ENCODE measurements at places on chromosomes 12 and 14. TPM values are rescaled to one million over a fixed set of nuclear protein-coding genes. Genes with fewer than 3 reads are reported as not detected.

HOXC10 gene
- total RNA-seq, result not detected

DNA sequence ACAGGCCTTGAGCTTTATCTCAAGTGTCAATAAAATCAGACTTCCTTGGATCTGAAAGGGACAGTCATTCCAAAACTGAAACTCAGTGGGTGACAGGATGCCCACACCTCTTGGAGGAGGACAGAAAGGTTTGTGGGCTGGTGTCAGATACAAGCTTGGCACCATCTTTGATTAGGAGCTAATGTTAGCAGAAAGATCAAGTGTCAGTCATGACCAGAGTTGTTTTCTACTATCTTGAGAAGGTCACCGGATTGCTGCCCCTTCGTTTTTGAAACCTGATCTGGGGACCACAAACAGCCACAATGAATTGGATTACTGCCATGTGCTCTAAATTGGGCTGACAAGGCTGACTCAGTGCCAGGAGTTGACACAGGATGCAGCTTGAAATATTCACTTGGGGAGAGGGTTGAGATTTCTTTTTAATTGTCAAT, 88.3 kb downstream of the OTOGL start:
- no peak overlapping the region for H3K4me3 ChIP-seq
- H3K4me1 ChIP-seq, result peaks cover 14% of the 10 kb centered on the region
- DNase-seq, result peak; percentile 59

TRIM9 gene
- 0.79 TPM for total RNA-seq

PLA2G1B gene
- not detected for total RNA-seq

AMDHD1 gene
- total RNA-seq, result 1.4 TPM

- H3K27ac ChIP-seq, result no peak overlapping the region
- no peaks in the 10 kb centered on the region for H3K27me3 ChIP-seq
- H3K4me3 ChIP-seq, result no peak overlapping the region
- H3K36me3 ChIP-seq, result peaks cover 24% of the 10 kb centered on the region
- H3K4me1 ChIP-seq, result peaks cover 8% of the 10 kb centered on the region
- DNase-seq, result no peak
Observed at GRCh38 chr14:74697543-74697942, 15.3 kb downstream of the AREL1 start.

- no peak overlapping the region for H3K4me3 ChIP-seq
- no peak for DNase-seq
- peaks cover 4% of the 10 kb centered on the region for H3K4me1 ChIP-seq
- H3K27me3 ChIP-seq, result no peaks in the 10 kb centered on the region
- no peak overlapping the region for H3K27ac ChIP-seq
Observed at GRCh38 chr14:89254166-89254909, 162.7 kb downstream of the FOXN3 start.

DNA sequence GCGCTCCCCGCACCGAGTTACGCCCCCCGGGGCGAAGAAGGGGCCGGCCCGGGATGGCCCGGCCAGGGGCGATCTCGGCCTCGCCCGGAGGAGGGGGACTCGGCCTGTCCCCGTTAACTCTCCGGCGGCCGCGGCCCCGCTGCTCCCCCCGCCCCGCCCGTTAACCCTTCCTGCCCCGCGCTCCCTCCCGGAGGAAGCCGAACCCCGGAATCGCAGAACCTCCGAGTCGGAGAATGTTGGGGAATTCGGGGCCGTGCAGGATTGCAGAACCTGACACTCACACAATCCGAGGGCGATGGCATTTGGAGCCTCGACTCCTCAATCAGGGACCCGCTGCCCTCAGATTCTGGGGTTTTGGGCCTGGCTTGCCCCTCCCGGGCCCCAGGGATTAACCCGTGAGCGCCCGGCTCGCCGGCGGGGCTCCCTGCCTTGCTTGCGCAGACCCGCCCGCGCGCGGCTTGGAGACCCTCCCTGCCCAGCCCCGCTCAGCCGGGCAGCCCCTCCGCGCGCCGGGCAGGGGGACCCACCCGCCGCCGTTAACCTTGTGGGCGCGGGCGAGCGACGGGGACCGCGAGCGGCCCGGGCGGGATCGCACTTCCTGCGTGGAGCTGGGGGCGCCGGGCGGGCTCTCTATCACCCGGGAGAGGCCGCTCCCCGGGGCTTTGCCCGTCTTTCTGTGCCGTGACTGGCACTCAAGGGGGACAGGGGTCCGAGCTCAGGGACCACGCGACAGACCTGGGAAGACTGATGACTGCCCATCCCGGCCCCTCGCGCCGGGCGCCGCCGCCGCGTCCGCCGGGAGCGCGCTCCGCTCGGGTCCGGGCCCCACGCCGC, 18.8 kb downstream of the BEGAIN start:
- H3K4me1 ChIP-seq, result peaks cover 8% of the 10 kb centered on the region
- H3K27ac ChIP-seq, result no peak overlapping the region
- H3K4me3 ChIP-seq, result no peak overlapping the region
- peaks cover 49% of the 10 kb centered on the region for H3K27me3 ChIP-seq
- DNase-seq, result no peak

- no peak overlapping the region for H3K4me3 ChIP-seq
- H3K27me3 ChIP-seq, result no peaks in the 10 kb centered on the region
- H3K27ac ChIP-seq, result peak overlapping the region; percentile 36
- peaks cover 18% of the 10 kb centered on the region for H3K4me1 ChIP-seq
- peaks cover 31% of the 10 kb centered on the region for H3K36me3 ChIP-seq
Observed at GRCh38 chr12:122356192-122356635, 66.3 kb downstream of the CLIP1 start.

GRCh38 chr12:1782215-1782614, 38.1 kb upstream of the LRTM2 start:
- no peak overlapping the region for H3K4me3 ChIP-seq
- DNase-seq, result no peak
- H3K27me3 ChIP-seq, result no peaks in the 10 kb centered on the region
- H3K36me3 ChIP-seq, result peaks cover 28% of the 10 kb centered on the region
- H3K27ac ChIP-seq, result no peak overlapping the region
- peaks cover 4% of the 10 kb centered on the region for H3K4me1 ChIP-seq

DNA sequence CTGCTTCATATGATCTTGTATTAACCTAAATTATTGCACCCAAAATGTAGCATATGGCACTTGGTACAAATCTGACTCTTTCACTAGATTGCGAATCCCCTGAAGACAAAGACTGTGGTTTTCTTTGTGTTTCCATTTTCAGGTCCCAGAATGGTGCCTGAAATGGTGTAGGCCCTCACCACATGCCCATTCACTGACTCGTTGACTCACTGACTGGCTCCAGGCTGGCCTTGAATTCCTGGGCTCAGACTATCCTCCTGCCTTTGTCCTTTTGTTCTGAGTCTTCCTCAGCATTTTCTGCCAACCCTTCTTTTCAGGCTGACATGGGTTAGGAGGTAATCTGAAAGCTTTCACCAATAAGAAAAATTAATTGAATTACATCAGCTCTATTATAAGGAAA, 368.7 kb upstream of the GARIN6 start:
- H3K36me3 ChIP-seq, result no peaks in the 10 kb centered on the region
- no peak for DNase-seq
- H3K27ac ChIP-seq, result no peak overlapping the region
- H3K4me1 ChIP-seq, result no peaks in the 10 kb centered on the region
- no peaks in the 10 kb centered on the region for H3K27me3 ChIP-seq

DNA sequence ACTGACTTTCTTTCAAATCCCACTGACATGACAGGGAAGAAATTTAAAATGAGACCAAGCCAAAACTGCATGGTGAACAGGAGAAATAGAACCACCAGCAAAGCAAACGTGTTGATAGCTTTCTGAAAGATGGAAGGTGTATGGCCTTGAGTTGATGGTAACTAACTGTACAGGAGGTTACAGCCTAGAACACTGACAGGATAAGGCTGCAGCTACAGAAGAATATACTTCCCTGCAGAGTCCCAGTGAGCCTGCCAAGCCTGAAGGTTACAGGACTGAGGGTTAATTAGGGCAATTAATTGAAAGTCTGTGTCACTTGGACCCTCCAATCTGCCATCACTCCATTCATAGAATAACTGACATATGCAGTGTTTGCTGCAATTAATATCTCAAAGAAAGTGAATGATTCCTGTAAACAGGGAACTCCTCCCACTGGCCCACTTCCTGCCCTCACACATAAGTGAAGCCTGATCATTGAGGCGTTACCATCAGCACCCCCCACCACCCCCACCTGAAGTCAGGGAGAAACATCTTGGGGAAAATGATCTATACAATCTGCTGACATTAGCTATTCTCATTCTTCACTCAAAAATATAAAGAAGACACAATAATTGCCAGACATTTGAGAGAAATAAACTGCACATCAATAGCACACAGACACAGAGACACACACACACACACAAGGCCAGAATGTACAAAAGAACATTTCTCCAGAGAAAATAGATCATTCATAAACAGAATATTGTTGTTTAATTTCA, 73.4 kb downstream of the GTF2A1 start:
- no peaks in the 10 kb centered on the region for H3K27me3 ChIP-seq
- no peaks in the 10 kb centered on the region for H3K36me3 ChIP-seq
- peaks cover 11% of the 10 kb centered on the region for H3K4me1 ChIP-seq
- no peak overlapping the region for H3K27ac ChIP-seq
- no peak for DNase-seq
- no peak overlapping the region for H3K4me3 ChIP-seq

RBP5 gene
- 0.91 TPM for total RNA-seq

DNA sequence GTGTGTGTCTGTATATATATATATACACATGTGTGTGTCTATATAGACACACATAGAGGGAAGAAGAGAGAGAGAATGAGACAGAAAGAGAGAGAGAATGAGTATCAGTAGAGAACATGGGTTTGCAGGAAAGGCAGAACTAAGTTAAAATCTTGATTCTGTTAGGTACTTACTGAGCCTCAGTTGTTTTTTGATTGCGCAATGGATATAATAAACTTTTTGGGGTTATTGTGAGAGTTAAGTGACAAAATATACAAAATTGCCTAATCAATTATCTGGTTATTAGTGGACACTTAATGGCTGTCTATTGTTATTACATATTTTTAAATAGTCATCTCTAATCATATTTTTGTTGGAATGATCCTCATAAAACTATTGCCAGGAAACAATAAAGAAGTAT, 169.0 kb downstream of the ETNK1 start:
- no peak overlapping the region for H3K4me3 ChIP-seq
- H3K4me1 ChIP-seq, result no peaks in the 10 kb centered on the region
- H3K27me3 ChIP-seq, result no peaks in the 10 kb centered on the region

GRCh38 chr12:68113644-68114043, 45.9 kb downstream of the IFNG start:
- H3K27ac ChIP-seq, result no peak overlapping the region
- no peaks in the 10 kb centered on the region for H3K27me3 ChIP-seq
- peak; percentile 72 for DNase-seq
- peaks cover 49% of the 10 kb centered on the region for H3K4me1 ChIP-seq
- peaks cover 22% of the 10 kb centered on the region for H3K36me3 ChIP-seq

GRCh38 chr14:90661866-90662265, 154.4 kb downstream of the TTC7B start:
- peaks cover 9% of the 10 kb centered on the region for H3K4me1 ChIP-seq
- no peaks in the 10 kb centered on the region for H3K27me3 ChIP-seq
- DNase-seq, result no peak
- H3K36me3 ChIP-seq, result no peaks in the 10 kb centered on the region
- no peak overlapping the region for H3K27ac ChIP-seq
- H3K4me3 ChIP-seq, result no peak overlapping the region

DNA sequence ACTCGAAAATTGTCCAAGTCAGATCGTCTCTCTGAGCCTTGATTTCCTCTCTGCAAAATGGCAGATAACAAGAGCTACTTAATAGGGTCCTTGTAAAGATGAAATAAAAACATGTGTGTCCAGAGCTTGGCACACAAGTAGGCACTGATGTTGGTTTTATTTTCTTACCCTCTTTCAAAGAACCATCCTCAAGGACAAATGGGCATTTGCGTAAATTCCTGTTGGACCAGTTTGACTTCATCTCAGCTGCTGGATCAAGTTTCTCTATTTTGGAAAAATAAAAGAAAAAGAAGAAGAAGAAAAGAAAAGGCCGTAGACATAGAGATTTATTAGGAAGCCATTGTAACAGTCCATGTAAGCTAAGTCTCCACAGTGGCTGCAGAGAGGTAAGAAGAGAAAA, 47.2 kb downstream of the MAP1LC3B2 start:
- H3K4me1 ChIP-seq, result peaks cover 22% of the 10 kb centered on the region
- H3K27ac ChIP-seq, result no peak overlapping the region
- no peak overlapping the region for H3K4me3 ChIP-seq
- no peaks in the 10 kb centered on the region for H3K36me3 ChIP-seq
- peaks cover 13% of the 10 kb centered on the region for H3K27me3 ChIP-seq

DNA sequence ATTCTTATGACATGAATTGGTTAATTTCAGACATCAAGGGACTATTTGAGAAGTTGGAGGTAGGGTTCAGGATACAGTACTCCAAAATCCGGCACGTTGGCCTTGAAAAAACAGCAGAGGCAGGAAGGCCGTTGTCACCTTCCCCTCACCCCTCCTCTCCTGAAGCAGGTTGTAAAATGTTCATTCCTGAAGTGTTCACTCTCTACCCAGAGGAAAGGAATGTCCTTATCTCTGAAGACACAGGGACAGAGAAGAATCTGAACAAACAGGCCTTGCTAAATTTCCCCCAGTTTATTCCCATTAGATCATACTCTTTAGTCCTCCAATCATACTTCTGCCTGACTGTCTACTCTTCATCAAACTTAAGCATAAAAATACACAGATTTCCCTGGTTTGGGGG, 313.6 kb downstream of the ZFP36L1 start:
- peaks cover 17% of the 10 kb centered on the region for H3K4me1 ChIP-seq
- no peak overlapping the region for H3K27ac ChIP-seq
- peaks cover 5% of the 10 kb centered on the region for H3K27me3 ChIP-seq
- H3K36me3 ChIP-seq, result peaks cover 8% of the 10 kb centered on the region

GRCh38 chr14:83556746-83557453, 1973.0 kb upstream of the FLRT2 start:
- H3K4me1 ChIP-seq, result no peaks in the 10 kb centered on the region
- no peaks in the 10 kb centered on the region for H3K36me3 ChIP-seq
- no peak overlapping the region for H3K4me3 ChIP-seq
- H3K27me3 ChIP-seq, result no peaks in the 10 kb centered on the region

DNA sequence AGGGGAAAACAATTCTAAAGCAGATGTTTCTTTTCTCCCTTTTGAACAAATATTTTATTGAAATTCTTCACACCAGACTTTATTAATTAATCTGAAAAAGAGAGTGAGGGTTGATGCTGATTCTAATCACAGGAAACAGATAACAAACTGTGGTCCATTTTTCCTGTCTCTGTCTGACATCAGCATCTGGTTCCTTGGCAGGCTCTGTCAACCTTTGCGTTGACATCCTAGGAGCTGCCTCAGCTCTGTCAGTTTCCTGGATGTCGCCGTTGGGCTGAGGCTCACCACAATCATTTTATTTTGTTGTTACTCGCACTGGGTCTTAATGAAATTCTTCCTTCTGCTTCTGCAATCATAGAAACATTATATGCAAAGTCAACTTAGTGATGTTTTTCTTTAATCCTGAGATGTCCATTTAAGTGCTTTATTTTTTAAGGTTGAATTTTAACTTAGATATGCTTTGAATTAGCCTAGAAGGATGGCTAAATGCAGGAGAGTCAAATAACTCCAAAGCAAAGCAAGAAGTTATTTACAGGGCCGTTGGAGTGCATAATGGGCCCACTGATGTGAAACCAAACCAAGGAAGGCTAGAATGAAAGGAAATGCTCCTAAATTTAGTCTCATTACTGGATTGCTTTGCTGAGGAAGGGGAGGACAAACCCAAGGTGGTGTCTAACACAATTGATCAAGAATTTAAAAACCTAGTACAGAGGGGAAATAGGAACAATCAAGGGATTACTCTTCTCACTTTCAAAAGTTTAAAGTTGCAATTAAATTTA, 542.4 kb downstream of the FLRT2 start:
- H3K4me1 ChIP-seq, result peaks cover 10% of the 10 kb centered on the region
- no peaks in the 10 kb centered on the region for H3K27me3 ChIP-seq
- H3K27ac ChIP-seq, result no peak overlapping the region
- H3K36me3 ChIP-seq, result no peaks in the 10 kb centered on the region
- DNase-seq, result no peak

GRCh38 chr14:66445936-66446335, 40.2 kb upstream of the CCDC196 start:
- H3K4me3 ChIP-seq, result no peak overlapping the region
- H3K27me3 ChIP-seq, result no peaks in the 10 kb centered on the region
- H3K4me1 ChIP-seq, result no peaks in the 10 kb centered on the region
- DNase-seq, result no peak
- H3K27ac ChIP-seq, result no peak overlapping the region
